Small intestine (tissue), 16 donors: ENCODE measurements at places on chromosomes 6 and 20.

DNA sequence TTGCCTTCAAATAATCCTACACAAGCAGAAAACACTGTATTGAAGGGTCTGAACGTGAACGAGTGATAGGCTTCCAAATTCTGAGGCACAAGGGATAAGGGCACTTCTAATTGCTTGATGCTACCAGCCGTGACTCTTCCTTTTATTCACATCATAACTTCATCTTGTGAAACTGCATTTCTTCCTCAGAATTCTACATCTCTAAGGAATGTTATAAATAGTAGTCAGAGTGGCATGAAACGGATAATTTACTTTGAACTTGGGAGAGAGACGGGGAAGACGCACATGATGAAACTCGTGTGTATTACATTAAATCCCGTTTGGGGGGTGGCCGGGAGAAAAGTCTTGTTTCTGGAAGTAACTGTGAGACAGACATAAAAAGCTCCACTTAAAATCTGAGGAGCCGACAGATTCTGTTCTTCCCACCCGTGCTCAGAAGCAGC is 754 bp downstream of the HDDC2 start:
- DNase-seq: peak; percentile 12

- DNase-seq: no peak
Measured at GRCh38 chr6:119533603-119534279, 184.2 kb upstream of the MAN1A1 start.

GRCh38 chr20:58892932-58893224 is 40.4 kb downstream of the GNAS start:
- no peak for DNase-seq

- DNase-seq: peak; percentile 47
Measured at GRCh38 chr20:57432862-57433491, 41.8 kb downstream of the RBM38 start.

DNA sequence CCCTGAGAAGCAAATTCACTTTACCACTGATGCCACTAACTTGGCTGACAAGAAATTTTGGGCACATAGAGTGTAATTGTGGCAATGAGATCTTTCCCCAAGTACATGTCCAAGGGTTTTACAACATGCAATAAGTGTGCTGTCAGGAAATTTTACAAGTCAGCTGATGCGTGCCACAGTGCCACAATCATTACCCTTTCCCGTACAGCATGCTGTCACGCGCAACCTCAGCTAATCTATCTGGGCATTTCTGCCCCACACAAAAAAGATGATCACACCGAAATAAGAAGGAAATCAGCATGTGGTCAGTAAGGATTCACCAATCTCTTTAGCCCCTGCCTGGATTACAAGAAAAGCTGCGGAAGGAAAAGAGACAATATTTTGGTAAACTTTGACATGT is 163.6 kb upstream of the PREP start:
- no peak for DNase-seq

GRCh38 chr20:2219481-2220006 is 76.3 kb upstream of the TGM3 start:
- DNase-seq: no peak

DNA sequence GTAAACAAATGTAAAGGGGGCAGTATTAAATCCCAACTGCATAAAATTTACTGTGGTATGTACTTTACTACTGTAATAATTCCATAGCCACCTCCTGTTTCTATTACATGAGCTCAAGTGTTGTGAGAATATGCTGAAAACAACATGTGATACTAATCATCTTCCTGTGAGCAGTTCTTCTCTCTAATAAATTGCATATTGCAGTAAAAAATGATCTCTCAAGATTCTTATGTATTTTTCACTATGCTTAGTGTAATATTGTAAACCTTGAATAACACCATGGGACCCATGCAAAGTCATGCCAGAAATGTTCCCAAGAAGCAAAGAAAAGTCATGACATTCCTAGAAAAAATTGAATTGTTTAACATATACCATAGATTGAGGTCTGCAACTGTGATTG is 133.0 kb upstream of the ATXN1 start:
- DNase-seq: no peak

- no peak for DNase-seq
Measured at GRCh38 chr6:107931894-107932293, 26.1 kb downstream of the SEC63 start.

- DNase-seq: no peak
Measured at GRCh38 chr20:12605751-12606150, 403.0 kb upstream of the SPTLC3 start.

DNA sequence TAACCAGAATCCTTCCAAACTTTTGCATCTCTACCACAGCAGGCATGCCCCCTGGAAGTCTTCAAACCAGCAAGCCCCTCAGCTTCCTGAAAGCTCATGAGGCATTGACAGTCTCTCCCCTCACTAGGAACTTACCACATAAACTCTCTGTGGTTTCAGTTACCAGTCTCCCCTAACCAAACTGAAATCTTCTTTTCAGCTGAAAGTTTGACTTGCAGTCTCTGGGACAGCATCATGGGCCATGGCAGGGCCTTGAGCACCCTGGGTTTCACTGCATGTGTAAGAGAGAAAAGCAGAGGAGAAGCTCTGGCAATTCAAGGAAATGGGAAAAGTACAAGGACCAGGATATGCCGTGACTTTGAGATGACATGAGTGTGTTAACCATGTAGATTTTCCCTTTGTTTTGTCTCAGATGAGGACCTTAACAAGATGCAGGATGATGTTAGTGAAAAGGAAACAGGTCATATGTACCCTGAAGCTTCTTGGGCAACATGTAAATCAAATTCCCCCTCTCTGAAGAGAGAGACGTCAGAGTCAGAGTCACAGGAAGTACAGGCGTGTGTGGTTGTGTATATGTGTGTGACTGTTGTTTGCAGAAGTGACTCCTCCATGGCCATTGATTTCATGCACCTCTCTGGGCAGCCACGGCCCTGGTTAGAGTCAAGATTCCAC is 106.3 kb downstream of the TNFRSF21 start:
- DNase-seq: no peak

DNA sequence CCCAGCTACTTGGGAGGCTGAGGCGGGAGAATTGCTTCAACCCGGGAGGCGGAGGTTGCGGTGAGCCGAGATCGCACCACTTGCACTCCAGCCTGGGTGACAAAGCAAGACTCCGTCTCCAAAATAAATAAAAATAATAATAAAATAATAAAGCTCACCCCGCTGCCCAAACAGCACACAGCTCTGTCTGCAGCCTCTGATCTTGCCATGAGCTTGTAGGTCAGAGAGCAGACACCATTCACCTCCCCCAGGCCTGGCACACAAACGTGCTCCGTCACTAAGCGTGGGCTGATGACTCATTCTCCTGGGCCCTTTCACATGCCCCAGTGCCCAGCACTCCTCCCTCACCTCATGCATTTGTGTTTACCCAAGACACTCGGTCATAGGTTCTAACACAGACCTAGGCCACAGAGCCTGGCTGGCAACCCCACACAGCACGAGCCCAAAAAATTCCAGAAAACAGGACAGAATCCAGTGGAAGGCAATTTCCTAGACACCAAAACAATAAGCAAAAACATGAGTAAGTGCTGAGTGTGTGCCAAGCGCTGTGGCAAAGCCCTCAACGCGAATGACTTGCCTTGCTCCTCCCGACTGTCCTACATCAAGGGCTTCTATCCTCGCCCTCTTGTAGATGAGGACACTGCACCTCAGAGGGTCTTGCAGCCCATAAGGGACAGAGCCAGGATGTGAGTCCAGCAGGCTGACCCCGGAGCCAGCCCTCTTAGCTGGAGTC is 18.0 kb downstream of the ATP9A start:
- peak; percentile 98 for DNase-seq

DNA sequence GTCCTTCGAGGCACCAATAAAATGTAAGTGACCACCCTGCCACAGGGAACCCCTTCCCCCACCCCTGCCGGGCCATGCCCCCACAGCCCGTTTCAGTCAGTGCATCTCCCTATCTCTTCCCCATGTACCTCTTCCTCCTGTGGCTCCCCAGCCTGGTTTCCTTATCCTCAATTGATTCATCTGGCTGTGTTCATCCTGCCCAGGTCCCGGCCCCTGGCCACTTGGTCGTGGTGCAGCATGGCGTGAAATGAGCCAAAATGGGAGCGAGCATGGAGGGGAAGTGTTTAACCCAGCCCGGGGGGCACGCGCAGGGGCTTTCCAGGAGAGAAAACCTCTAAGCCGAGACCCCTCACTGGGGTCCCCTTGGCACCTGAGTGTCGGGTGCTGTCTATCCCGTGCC is 35.9 kb downstream of the HM13 start:
- DNase-seq: no peak

DNA sequence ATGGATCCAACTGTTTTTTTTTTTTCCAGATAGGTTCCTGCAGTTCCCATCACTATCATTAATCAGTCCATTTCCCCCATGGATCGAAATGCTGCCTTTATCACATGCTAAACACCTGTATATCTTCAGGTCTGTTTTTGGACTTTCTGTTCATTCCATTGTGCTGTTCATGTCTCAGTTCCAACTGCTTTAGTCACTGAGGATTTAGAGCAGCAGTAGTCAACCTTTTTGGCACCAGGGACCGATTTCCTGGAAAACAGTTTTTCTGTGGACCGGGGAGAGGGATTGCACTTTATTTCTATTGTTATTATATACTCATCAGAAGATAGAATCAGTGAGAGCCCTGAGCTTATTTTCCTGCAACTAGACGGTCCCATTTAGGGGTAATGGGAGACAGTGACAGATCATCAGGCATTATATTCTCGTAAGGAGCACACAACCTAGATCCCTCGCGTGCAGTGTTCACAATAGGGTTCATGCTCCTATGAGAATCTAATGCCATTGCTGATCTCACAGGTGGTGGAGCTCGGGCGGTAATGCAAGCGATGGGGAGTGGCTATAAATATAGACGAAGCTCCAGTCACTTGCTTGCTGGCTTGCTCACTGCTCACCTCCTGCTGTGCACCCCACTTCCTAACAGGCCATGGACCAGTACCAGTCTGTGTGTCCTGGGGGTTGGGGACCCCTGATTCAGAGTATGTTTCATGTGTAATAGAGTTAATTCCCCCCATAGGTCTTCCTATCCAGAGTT is 46.0 kb downstream of the CAP2 start:
- DNase-seq: no peak

- no peak for DNase-seq
Measured at GRCh38 chr6:21003780-21004541, 469.7 kb downstream of the CDKAL1 start.

DNA sequence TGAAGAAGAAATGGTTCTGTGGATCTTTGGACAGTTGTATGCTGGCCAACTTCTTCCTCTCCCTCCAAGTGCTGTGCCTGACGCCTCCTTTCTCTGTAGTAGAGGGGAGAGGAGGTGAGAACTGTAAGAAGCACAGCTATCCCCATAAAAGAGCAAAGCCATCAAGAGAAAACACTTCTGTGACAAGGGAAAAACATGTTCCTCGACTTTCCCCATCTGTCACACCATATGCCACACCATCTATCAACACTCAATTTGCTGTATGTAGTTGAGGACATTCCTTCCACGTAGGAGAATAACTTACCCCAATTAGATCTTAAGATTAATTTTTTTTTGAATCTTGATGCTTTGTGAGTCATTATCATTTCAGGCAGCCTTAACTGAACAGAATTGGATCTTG is 156.2 kb upstream of the PLCB4 start:
- no peak for DNase-seq

DNA sequence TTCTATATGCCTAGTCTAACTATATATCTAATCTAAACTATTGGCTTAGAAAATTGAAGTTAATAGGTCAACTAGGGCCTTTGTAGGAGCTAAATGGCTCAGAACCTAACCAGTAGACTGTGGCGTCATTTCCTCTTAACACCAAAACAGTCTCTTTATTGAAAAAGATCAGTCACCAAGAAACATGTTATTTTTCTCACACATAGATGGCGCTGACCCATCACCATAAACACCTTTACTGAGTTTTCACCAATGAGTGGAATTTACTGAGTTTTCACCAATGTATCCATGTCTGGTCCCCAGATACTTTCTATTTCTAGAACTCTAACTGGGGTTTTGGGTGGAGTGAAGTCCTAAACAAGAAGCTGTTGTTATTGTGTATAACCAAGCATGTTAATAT is 636.0 kb downstream of the BCKDHB start:
- peak; percentile 26 for DNase-seq

- DNase-seq: no peak
Measured at GRCh38 chr6:41430875-41431274, 95.5 kb downstream of the NCR2 start.

GRCh38 chr20:24589815-24590177 is 120.4 kb downstream of the SYNDIG1 start:
- no peak for DNase-seq

GRCh38 chr6:42232035-42232434 is 14.4 kb upstream of the MRPS10 start:
- DNase-seq: no peak

DNA sequence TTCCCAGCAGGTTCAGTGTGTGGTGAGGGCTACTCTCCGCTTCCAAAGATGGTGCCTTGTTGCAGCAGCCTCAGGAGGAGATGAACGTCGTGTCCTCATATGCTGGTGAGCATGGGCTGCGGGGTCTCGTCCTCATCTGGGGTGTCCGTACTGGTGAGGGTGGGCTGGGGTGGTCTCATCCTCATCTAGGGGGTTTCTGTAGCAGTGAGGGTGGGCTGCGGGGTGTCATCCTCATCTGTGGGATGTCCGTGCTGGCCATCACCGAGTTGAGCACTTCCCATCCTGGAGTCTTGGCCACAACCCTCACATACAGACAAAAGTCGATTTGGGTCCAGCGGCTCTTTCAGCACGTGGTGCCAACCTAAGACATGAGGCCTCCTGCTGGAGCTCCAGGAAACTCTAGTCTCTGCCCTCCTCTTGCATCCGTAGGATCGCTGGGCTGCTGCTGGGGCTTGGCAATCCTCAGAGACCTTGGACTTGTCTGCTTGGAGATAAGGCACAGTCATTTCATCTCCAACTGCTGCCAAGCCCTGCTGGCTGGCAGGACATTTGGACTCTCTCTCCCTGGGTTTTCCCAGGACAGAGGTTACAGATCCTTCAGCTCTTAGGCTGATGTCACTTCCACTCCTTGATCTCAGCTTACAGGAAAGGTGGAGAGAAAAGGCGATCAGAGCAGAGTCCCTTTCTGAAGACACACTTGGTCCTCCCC is 160.4 kb downstream of the PACRG start:
- peak; percentile 21 for DNase-seq

- DNase-seq: no peak
Measured at GRCh38 chr6:56806368-56806767, 148.5 kb upstream of the BEND6 start.

GRCh38 chr6:162615016-162615705 is 112.4 kb downstream of the PRKN start:
- peak; percentile 8 for DNase-seq

DNA sequence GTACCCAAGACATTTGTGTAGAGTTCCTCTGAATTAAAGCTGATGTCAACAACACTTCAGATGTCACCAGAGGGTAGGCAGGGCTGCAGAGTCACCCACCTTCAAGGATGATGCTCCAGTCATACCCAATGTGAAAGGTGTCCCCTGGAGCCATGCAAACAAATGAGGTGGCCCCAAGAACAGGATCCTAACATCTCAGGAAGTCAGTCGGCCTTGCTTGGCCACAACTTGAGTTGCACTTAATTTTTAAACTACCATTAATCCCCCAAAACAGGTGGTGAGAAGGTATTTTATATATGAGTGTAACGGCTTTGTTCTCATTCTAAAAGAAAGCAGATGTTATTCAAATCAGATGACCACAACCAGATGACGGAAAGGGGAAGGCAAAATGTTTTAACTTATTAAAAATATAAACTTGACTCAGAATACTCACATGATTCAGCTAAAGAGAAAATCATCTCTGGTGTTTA is 21.1 kb upstream of the SERPINB1 start:
- no peak for DNase-seq
